Activated naive CD4-positive, alpha-beta T cell (primary cell): ENCODE measurements at places on chromosomes 3 and 15.
A peak's percentile ranks its signal among the peaks of the same experiment; 100 is the strongest.

DNA sequence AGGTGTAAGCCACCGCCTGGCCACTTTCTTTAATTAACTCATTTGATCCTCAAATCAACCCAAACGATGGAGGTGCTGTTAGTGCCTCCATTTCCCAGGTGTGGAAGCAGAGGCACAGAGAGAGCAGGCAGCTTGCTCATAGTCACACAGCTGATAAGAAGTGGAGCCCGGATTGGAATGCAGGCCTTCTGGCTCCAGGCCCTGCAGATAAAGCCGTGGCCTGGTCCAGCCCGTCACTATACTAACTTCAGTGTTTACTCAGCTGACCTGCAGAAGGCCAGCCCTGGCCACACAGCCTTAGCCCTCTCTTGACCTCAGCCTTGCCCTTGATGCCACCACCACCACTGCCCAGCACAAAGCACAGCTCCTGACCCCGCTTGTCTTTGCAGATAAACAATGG, 116.7 kb downstream of the NUP210 start:
- DNase-seq: no peak

GRCh38 chr3:66312039-66312438, 91.2 kb downstream of the SLC25A26 start:
- no peak for DNase-seq

DNA sequence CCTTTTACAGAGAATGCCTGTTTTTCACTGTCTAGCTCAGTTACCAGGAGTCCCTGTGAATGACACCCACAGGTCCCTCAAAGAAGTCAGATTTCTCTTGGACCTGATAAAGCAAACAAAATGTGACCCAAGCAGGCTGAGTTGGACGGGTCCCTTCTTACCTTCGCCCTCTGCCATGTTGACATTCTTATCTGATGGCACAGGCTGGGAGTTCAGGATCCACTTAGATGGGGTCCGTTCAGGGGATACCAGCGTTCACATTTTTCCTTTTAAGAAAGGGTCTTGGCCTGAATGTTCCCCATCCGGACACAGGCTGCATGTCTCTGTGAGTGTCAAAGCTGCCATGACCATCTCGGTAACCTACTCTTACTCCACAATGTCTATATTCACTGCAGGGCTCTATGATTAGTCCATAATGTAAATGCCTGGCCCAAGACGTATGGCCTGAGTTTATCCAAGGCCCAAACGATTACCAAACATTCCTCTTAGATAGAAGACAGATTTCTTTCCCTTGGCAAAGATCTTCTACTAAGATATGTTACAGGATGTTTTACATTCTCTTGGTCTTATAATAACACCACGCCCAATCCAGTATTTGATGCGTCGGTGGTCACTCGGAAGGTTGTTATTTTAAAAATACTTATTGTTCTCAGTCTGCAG, 179.1 kb downstream of the THSD4 start:
- DNase-seq: no peak

DNA sequence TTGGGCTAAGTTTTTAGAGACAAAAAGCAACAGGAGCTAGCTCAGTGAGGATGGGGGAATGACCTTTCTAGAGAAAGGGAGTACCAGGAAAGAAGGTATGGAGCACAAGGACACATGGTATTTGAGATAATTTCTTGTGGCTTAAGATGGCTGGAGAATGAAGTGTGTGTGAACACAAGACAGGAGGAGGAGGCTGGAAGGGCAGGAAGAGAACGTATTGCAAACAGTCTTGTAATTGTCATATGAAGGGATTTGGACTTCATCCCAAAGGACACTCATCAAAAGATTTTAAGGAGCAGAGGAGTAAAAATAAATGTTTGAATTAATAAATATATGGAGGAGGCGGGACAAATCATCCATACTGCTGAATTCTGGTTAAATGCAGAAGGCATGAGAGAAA, 268.6 kb upstream of the NR2E3 start:
- DNase-seq: no peak

- DNase-seq: no peak
Measured at GRCh38 chr3:149554826-149555225, 80.3 kb downstream of the TM4SF4 start.

DNA sequence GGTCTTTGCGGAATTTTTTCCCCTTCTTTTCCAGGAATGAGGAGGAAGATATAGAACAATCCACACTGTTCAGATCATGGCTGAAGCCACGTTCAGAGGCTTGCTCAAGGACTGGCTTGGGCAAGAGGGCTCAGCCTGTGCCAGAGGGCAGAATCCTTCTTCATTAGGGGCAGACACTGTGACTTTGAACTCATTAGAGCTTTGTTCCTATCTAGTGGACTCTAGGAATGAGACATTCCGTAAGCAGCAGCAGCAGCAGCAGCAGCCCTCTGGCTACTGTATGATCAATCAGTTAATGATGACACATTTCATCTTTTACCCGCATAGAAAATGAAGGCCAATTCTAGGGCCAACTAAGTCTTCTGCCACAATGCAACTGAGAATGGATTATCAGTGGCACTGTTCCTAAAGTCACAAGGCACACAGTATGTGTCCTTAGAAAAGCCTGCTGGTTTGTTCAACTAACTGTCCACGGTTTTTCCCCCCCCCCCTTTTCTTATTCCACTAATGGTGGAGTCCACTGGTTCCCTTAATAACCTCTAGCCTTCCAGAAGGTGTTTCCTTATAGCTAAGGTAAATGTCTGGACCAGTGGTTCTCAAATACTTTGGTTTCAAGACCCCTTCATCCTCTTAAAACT, 1.7 kb upstream of the RAB8B start:
- no peak for DNase-seq

DNA sequence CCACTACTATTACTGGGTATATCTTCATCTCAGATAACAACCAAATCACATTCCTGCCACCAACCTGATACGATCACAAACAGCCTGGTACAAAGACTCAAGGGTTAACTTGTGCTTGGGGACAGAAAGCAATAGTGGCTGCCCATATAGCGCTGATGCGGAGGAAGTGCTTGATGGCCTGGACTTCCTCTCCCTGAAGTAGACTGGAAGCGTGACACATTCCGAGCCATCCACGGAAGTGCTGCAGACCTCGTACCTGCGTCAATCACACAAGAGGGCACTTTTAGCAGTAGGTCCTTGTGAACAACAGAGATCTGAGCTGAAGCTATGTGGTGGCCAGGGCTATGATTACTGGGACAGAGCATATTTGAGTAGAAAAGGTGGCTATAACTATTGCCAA, 17.3 kb upstream of the C3orf62 start:
- DNase-seq: no peak

DNA sequence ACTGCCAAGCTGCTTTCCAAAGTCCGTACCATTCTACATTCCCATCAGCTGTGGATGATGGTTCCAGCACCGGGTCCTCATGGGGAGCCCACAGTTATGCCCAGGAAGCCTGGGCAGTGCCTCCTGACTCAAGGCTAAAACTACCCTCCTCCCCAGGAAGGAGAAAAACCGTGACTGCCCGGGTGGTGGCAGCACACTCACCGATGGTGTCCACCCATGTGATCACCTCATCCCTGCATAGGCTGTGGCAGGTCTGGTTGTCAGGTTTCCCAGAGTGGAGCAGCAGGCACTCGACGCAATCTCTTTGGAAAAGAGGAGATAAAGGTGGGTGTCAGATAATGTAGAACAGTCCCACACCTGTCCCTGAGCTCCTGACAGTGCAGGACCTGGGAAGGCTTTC, 38.6 kb downstream of the UMPS start:
- no peak for DNase-seq

GRCh38 chr15:69781411-69782125, 316.1 kb downstream of the TLE3 start:
- no peak for DNase-seq

- no peak for DNase-seq
Measured at GRCh38 chr3:46863261-46863782, at the start of gene MYL3. TSS of gene MYL3 (minus strand) at chr3:46863444. CDS start at chr3:46863390, 54 bp downstream.

GRCh38 chr15:98530570-98530969, 117.8 kb upstream of the IGF1R start:
- no peak for DNase-seq

GRCh38 chr3:63872135-63872924, 8.7 kb downstream of the ATXN7 start:
- DNase-seq: no peak

DNA sequence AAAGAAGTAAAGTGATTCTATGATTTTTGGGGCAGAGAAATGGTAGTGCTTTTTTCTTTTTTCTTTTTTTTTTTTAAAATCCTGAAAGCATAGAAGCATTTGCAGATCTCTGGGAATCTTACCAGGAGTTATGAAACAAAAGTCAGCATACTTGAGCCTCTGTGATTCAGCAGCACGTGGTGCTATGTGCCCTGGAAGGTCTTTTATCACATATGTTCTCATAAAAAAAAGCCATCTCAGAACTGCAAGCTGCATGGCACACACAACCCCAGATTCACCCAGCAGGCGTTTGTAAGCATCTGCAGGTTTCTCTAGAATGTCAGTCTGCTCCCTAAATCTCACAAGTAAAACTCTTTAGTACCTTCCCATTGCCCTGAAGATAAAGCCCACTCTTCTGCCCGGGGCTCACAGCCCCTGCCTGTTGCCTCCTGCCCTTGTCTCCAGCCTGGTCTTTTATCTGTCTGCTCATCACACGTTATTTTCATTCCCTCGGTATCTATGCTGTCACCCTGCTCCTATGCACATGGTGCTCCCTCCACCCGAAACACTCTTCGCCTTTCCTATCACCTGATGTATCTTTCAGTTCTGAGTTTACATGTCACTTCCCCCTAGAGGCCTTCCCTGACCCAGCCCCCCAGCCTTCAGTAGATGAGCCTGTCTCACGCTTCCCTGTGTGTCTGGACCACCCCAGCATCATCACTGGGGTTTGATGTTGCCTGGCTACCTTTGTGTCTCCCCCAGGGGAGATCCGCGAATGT, 72.4 kb downstream of the CHDH start:
- DNase-seq: no peak

GRCh38 chr3:13549623-13550422, 898 bp downstream of the FBLN2 start:
- DNase-seq: no peak

GRCh38 chr3:76039431-76039830, 254.1 kb upstream of the ZNF717 start:
- no peak for DNase-seq

DNA sequence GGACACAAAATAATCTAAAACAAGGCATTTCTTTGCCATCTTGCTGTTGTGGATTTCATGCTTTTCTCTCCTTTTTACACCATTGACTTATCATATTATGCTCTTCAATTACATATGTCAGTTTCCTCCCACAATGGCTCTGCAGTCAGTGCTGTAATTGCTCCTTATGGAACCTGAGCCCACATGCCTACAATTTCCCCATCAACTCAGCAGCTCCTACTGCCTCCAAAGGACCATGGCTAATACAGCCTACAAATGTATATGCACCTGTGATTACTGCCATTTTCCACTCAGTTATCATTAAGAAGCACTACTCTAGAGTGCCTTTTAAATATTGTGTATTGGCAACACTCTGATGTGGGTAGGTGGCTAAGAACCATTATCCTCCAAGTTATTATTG, 30.8 kb downstream of the RTP4 start:
- DNase-seq: no peak

- no peak for DNase-seq
Measured at GRCh38 chr15:34124651-34125050, 22.8 kb downstream of the PGBD4 start.

DNA sequence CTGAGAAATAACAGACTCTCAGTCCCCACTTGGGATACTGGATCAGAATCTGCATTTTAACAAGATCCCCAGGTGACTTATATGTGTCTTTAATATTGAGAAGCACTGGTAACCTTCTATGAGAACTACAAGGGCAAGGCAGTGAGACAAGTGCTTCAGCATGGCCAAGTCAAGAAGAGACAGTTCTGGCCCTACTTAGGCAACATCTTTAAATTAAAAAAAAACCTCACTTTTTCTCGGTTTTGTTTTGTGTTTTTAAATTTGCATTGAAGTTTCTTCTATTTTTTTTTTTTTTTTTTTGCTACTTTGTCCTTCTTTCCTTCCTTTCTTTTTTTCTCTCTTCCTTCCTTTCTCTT, 42.5 kb upstream of the SPTSSB start:
- no peak for DNase-seq

GRCh38 chr3:32813180-32813579, 4.6 kb upstream of the TRIM71 start:
- no peak for DNase-seq

DNA sequence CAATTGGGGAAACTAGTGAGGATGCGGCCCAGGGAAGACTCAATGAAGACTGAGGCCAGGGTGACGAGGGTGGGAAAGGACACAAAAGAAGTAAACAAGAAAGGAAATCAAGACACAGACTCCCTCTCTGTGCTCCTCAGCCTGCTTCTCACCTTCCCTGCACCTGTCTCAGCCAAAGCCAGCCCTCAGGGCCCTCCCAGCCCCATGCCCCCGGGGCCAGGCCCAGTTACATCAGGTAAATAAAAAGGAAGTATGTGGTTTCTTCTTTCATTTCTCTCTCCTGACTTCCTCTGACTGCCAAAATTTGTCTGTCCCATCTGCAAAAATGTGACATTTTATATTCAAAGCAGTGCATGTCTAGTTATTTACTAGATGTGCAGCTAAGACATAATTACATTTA, 328.0 kb downstream of the UACA start:
- no peak for DNase-seq

GRCh38 chr3:161576714-161577510, 80.3 kb downstream of the OTOL1 start:
- DNase-seq: no peak

DNA sequence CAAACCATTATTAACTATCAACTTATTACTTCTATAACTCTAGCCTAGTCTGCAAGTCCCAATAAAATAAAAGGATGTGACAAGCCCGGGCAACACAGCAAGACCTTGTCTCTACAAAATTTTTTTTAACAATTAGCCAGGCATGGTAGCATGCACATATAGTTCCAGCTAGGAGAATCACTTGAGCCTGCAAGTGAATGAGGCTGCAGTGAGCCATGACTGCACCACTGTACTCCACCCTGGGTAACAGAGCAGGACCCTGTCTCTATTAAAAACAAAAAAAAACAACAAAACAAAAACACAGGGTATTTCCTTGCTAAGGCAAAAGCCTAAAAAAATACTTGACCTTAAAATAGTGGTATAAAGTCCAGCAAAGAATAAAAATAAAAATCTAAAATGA, 31.4 kb downstream of the ANKRD28 start:
- no peak for DNase-seq

- DNase-seq: peak; percentile 12
Measured at GRCh38 chr15:85580879-85581278, 200.5 kb downstream of the AKAP13 start.

GRCh38 chr3:47042231-47042791, 62.8 kb downstream of the NBEAL2 start:
- DNase-seq: no peak

DNA sequence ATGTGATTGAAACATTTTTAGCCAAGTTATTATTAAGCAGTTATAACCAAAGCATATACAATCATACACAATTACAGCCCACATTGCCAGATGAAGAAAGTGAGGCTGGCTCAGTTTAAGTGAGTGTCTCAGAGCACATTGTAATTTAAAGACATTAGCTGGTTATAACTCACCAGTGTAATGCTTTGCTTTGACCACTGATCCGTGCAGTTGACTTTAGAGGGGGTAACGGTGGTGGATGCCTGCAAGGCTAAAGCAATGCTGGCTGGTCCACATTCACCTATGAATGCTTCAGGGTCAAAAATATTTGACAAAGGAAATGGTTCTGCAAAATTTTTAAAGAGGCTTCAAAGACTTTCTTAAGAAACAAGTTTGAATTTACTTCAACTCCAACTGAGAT, 1.2 kb downstream of the C3orf85 start:
- no peak for DNase-seq
